ENCODE measurements at places on chromosomes 1 and 21.

DNA sequence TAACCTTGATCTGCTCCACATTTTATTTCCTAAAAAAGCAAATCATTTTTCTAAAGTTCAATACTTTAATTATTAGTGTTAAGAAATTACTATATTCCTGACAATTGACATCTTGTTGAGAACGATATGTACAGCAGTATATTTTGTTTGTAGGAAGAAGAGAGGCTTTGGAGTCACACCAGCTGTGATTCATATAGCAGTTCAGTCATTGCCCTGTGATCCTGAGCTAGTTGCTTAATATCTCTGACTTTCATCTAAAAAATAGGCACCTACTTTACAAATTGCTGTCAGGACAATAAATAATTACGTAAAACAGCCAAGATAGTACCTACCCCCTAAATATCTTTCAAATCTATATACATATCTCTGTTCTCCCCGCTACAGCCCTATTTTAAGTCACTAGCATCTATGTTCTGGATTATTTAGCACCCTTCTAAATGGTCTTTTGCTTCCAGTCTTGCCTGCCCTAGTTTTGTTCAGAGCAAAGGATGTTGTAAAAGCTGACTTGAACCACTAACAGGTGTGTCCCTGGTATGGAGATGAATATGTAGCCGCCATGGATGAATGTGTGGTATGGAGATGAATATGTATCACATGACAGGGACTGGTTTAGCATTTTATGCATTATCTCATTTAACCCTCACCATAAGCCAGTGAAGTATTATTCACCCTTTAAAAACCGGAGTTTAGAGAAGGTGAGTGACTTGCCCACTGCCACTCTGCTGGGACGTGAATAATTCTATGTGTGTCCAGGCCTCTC is 42.2 kb downstream of the RNF220 start:
- no peak for DNase-seq

- no peak for DNase-seq
These were observed 23.2 kb downstream of the ARID4B start for GRCh38 chr1:235304549-235305451.

DNA sequence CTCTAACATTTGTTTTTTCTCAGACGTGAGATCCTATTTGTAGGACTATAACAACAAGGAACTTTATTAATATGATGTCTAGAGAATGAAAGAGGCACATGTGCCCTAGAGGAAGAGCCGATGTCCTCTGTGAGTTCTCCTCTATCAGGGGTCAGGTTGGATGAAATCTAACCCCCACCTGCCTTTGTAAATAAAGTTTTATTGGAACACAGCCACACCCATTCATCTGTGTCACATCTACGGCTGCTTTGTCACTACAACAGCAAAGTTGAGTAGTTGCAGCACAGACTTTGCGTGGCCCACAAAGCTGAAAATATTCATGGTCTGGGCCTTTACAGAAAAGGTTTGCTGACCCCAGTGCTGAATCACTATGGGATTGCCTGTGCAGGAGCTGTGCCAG is 571 bp upstream of the CAPN9 start:
- DNase-seq: no peak

GRCh38 chr1:172699111-172699510 is 40.2 kb downstream of the FASLG start:
- DNase-seq: no peak

- DNase-seq: peak; percentile 92
These were observed at the start of gene HIPK1 for GRCh38 chr1:113928941-113929749. Gene HIPK1, plus strand, starts transcription at chr1:113929324.

- no peak for DNase-seq
These were observed 70.8 kb upstream of the FAM20B start for GRCh38 chr1:178954937-178955336.
